ENCODE measurements at places on chromosomes 7 and 10.

- no peak for DNase-seq
Measured at GRCh38 chr10:12482587-12482986, 133.2 kb downstream of the CAMK1D start.

GRCh38 chr10:100022403-100022802 is 12.7 kb upstream of the DNMBP start:
- DNase-seq = no peak

DNA sequence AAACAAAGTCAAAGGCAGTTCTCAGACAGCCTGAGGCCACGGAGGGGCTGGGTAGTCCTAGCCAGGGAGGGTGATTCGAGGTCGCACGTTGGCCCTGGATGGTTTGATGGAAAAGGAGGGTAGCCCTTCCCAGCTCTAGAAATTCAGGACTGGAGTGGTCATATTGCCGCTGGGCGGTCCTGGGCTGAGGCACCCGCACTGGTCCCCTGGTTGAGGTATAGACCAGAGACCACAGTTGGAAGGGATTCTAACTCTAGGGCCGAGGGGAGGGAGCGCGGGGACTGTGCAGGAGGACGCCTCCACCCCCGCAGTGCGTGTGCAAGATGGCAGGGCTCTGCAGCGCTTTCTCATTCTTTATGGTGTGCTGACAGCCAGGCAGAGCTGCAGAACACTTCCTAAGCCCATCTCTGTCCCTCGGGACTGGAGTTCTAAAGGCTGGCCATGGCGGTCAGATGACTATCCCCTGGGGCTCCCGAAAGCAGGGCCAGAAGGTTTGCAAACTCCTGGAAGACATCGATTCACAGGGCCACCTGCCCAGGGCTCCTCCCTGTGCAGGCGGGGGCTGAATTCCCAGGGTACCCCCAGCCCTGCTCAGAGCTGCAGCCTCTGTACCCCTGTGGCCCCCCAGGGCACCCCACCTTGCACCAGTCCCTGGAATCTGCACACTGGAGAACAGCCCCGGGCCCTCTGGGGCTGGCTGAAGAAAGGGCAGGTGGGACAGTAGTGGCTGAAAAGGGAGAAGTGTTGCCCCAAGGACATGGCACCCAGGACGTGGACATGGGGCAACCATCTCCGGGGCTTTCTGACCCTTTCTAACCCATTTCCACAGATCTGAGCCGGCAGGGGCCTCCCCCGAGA is 51.0 kb upstream of the ELN start:
- DNase-seq = no peak

DNA sequence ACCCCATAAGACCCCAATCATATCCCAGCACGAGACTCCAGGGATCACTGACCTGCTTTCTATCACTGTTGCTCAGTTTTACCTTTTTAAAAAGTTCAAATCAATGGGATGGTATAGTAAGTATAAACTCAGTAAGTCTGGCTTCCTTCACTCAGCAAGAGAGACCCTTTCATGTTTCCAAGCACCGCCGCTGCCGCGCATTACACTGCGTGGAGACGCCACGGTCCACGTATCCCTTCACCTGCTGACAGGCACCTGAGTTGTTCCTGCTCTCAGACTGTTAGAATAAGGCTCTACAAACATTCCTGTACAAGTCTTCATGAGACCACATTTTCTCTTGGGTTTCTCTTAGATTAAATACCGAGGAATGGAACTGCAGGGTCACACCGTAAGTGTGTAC is 28.3 kb downstream of the MAD1L1 start:
- DNase-seq = no peak

- no peak for DNase-seq
Measured at GRCh38 chr7:57427146-57427545, 22.8 kb upstream of the ZNF716 start.

GRCh38 chr10:69464801-69465401 is 13.6 kb downstream of the TSPAN15 start:
- peak; percentile 7 for DNase-seq

- no peak for DNase-seq
Measured at GRCh38 chr10:62625484-62625883, 179.0 kb upstream of the ADO start.

- peak; percentile 7 for DNase-seq
Measured at GRCh38 chr7:31744294-31744874, 57.4 kb downstream of the PPP1R17 start.

DNA sequence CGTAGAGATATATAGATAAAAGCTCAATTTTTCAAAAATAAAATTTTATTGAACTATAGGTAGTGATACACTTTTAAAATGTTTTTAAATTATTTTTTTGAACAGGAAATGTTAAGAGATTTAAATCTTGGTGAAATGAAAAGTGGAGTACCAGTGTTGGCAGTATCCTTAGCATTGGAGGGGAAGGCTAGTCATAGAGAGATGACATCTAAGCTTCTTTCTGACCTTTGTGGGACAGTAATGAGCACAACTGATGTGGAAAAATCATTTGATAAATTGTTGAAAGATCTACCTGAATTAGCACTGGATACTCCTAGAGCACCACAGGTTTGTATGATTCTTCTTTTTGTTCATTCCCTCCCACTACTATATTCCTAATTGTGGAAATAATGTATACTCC is 15.8 kb downstream of the PDCD4 start:
- no peak for DNase-seq

- no peak for DNase-seq
Measured at GRCh38 chr10:86393362-86393761, 26.8 kb upstream of the GRID1 start.
